ENCODE measurements at places on chromosomes 7 and 10. TPM values are rescaled to one million over a fixed set of nuclear protein-coding genes. Genes with fewer than 3 reads are reported as not detected.

DNA sequence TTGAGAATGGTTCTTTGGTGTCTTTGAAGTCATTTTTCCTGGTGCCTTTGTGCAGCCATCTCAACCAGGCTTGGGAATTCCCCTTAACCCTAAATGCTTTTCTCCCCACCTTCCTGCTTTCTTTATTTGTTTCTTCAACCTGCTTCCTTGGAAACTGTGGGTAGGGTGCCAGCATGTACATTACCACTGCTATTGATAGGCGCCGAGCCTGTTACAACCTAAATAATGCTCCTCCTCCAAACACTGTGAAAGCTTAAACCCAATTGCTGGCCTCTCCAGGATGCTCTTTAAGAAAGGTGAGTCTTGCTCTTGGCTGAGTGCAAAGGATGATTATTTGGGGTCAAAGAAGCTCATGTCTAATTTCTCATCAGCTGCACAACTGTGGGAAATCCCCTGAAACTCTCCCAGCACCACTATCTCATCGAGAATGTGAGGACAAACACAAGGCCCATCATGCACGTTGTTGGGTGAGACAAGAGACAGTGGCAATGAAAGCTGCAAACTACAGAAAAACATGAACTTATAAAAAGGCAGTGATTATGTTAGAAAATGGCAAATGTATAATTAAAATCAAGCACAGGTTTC, 285.5 kb upstream of the IGFBP3 start:
- no peak for DNase-seq

DNTT gene
- not detected for total RNA-seq

CUZD1 gene
- 0.30 TPM for total RNA-seq

GRCh38 chr7:101615446-101615845, 13.7 kb downstream of the MYL10 start:
- DNase-seq: no peak

- DNase-seq: peak; percentile 87
These were observed at the start of gene PARD3 for GRCh38 chr10:34815185-34816084. Gene PARD3 (minus strand): TSS chr10:34815296. CDS start chr10:34814995, 301 bp downstream.

GRCh38 chr7:92827464-92828120, 8.8 kb downstream of the CDK6 start:
- no peak for DNase-seq

DNA sequence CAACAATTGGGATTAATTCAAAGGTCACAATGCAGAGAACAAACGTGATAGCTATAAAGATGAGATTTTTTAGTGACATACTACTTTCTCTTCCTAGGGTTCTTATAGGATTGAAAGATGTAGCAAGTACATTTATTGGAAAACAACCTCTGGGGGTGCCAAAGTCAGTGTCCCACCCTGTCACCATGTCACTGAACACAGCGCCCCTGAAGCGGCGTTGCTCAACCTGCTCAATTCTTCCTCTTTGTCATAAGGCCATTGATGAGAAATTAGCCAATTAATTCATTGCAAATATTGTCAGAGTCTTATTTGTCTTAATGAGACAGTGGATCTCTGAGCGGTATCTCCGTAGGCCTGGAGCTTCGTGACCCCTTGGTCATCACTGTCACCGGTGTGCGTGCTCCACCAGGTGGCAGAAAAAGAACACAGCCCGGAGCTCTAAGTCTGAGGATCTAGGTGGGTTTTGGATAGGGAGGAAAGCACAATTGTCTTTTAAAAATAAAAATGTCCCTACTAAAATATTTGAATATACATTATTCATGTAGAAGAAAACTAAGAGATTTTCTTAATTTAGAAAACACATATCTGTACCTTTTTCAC, 362.6 kb downstream of the PAXIP1 start:
- DNase-seq: no peak

DNA sequence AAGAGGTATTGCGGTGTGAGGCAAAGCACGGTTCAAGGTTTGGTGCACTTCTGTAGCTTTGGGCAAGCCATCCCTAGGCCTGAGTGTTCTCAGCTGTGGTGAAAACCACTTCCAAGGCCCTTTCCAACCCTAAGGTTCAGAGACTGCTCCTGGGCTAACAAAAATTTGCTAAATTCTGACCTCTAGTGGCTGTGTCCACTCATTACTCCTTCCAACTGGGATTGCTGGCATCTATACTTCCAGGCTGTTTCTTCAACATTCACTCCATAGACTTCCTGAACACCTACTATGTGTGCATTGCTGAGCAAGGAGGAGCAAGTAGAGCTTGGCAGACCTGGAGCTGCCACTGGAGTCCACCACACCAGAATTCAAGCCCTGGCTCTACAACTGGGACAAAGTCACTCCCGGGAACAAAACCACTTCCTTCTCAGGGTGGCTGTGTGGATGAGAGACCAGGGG, 29.3 kb upstream of the SH3PXD2A start:
- DNase-seq: no peak

DNA sequence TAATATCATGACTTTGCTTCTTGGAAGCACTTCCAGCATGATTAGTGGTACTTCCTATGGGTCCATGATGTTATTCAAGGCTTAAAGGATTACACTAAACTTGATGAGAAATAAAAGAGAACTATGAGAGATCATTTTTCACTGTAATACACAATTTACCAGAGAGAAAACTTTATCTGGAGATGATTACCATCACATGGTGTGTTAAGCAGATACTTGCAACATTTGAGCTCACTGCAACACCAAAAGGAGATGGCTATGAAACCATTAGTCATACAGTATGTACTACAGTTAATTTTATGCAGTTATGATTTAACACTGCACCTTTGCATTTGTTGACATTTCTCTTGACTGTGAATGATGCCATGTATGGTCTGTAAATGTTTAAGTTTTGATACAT, 311.3 kb upstream of the AOAH start:
- DNase-seq: no peak

DNA sequence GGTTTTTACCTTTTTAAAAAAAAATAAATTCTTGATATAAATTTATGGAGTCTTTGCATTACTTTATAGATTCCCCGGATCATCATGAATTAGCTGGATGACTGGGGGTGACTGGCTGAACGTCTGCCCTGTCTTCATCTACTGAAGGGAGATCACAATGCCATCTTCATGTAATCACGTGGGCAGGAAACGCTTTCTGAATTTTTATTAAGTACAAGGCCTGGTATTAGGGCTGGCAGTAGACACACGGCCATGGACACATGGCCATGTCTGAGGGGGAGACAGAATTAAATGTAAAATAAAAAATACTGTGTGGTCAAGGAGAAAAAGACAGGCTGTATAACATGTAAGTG, 111.2 kb downstream of the VIPR2 start:
- DNase-seq: no peak

PAX4 gene
- total RNA-seq: not detected

DNA sequence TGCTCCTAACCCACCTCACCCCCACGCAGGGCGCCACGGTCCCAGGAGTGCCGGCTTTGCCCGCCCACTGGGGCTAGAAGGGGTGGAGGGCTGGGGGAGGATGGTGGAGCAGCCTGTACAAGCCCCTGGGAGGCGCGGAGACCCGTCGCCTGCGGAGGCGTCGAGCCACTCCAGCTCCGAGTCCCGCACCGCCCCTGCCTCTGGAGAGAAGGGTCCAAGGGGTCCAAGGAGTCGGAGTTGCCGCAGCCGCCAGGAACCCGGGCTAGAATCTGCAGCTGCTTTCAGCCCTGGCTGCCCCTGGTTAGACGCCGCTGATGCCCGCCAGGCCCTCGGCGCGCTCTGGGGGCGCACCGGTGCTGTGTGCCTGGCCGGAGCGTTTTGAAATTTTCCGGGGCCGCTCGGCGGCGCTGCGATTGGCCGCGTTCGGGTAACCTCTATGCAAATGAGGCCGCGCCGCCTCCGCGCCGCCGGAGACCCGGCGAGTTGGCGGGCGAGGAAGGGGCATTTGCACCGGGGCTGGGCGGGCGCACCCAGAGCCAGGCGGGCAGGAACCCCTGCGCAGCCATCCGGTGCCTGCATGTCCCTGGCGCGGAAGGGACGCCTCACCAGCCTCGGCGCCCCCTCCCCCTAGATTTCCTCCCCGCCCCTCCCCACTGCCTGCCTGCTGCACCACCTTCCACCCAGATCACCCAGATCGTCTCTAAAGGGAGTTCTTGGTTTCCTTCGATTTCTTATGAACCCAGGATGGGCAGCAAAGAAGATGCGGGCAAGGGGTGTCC, at the start of gene HMX2:
HMX2 (plus strand) TSS at position 502 of the 779 bp plus-strand sequence; CDS start at position 745, 243 bp downstream.
- no peak for DNase-seq

DNA sequence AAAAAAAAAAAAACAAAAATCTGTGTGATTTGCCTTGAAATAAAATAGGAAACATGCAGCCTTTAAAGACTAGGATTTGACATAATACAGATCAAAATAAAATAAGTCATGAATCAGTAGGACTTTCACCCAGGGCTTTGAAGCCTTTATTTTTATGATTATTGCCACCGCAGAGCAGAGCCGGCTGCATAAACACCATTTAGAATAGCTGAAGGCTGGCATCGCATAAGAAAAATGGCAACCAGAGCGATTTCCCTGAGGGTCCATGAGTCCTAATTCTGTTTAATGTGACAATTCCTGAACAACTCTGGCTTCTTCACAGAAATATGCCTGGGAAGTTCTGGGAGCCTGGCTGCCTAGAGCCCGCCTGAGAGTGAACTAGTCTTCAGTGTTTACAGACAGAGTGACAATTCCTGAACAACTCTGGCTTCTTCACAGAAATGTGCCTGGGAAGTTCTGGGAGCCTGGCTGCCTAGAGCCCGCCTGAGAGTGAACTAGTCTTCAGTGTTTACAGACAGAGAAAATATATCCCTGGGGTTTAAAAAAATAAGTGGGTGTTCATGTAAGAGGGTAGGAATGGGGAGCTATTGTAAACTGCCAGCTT, 112.0 kb downstream of the EEPD1 start:
- DNase-seq: peak; percentile 23

DNA sequence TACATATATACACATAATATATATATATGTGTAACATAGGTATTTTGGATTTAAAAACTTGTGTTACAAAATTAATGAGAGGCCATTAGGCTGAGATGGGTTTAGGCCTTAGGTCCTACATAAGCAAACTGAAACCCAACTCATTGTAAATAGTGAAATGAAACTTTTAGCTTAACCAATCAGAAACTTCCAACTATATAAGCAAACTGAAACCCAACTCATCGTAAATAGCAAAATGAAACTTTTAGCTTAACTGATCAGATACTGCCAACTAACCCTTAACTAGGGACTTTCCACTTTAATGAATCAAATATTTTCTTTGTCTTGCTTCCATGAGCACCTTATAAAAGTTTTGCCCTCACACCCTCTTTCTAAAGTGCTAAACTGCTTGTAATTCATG, 17.3 kb upstream of the SAMD9L start:
- DNase-seq: no peak

NPSR1 gene
- not detected for total RNA-seq

FAM25C gene
- total RNA-seq: not detected

NUTM2E gene
- 0.89 TPM for total RNA-seq

- DNase-seq: no peak
These were observed 117.9 kb downstream of the ADCY1 start for GRCh38 chr7:45692031-45692430.

DNA sequence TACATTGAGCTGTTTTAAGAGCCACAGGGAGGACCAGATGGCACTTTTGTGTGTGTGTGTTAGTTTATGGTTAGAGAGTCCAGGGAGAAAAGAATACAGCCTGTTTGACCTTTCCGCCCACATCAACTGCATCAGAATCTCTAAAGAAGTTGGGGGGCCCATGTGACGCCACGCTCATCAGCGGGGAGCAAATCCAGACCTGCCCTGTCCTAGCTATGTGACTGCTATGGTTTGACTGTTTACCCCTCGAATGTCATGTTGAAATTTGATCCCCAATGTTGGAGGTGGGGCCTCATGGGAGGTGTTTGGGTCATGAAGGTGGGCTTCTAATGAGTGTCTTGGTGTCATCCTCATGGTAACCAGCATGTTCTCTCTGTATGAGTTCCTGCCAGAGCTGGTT, 128.0 kb downstream of the ADRA2A start:
- no peak for DNase-seq

SFTPA1 gene
- not detected for total RNA-seq

DNA sequence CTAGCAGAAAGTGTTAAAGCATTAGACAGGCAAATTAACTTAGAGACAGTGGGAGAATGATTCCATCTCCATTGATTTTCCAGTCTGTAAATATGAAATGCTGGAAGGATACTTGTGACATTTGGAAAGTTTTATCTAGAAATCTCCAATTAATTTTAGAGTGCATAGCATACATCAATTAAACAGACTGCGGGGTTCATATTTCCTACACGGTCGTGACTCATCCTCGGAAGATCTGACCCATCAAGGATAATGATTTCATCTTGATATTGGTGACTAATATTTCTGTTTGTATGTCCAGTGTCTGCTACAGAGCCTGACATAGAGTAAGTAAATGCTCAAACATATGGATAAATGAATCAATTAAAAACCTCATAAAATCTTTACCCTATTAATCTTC, 474.9 kb downstream of the KCNMA1 start:
- DNase-seq: no peak

GATA3 gene
- not detected for total RNA-seq

ZMIZ1 gene
- 96.0 TPM for total RNA-seq

PNLIPRP1 gene
- not detected for total RNA-seq

SPDYE8 gene
- total RNA-seq: not detected

NPM3 gene
- total RNA-seq: 35.6 TPM

ADAM8 gene
- 6.0 TPM for total RNA-seq

PPP1R3C gene
- 15.7 TPM for total RNA-seq

AGMO gene
- total RNA-seq: 1.7 TPM

CHN2 gene
- total RNA-seq: 0.64 TPM
